ENCODE measurements at places on chromosomes 16 and 17. TPM values are rescaled to one million over a fixed set of nuclear protein-coding genes. Genes with fewer than 3 reads are reported as not detected.

Gene SPNS3
- not detected for total RNA-seq

Gene CALB2
- total RNA-seq: 0.81 TPM

Gene CMTM2
- total RNA-seq: 1.7 TPM

Gene TSNAXIP1
- 8.5 TPM for total RNA-seq

Gene DPEP2
- total RNA-seq: 0.81 TPM

- H3K27ac ChIP-seq: no peak overlapping the region
- H3K4me3 ChIP-seq: peak overlapping the region; percentile 59
- H3K4me1 ChIP-seq: peaks cover 29% of the 10 kb centered on the region
- H3K36me3 ChIP-seq: no peaks in the 10 kb centered on the region
- no peak for DNase-seq
These were observed 1.0 kb downstream of the SSTR2 start for GRCh38 chr17:73165616-73166404.

DNA sequence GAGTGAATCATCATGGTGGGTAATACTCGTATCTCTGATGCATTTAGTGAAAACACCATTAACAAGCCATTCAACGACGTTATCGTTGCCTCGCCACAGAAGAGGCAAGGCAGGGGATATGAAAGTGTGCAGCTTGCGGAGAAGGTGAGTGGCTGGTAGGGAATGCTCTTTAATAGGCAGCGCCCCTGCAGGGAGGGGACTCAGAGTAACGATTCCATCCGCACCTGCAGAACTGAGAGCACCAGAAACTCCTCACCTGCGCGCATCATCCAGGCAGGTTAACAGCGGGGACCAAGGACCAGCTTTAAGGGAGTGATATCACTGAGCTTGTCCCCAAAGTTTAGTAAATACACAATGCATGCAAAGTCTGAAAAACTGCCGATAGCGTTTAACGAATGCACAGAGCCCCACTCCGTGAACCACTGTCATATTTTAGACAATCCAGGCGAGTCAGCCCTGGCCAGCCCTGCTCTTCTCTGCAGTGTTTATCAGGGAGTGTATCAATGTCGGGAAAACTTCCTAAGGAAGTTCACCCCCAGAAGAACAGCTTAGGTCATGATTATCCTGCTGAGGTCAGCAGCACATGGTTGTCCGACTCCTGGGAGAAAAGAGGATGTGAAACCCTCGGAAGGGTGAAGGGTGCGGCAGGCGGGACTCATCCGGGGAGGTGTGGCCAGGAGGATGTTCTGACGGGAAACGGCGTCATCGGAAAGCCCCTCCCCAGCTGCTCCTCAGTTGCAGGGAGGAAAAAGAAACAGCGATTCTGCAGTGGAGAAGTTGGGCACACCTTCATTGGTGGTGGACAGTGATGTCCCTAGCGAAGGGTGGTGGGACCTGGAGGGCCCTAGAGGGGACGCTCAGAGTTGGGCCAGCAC is 68.5 kb upstream of the DNAH17 start:
- peak overlapping the region; percentile 32 for H3K27ac ChIP-seq
- H3K27me3 ChIP-seq: no peaks in the 10 kb centered on the region
- H3K4me1 ChIP-seq: no peaks in the 10 kb centered on the region
- no peaks in the 10 kb centered on the region for H3K36me3 ChIP-seq

- H3K4me3 ChIP-seq: no peak overlapping the region
- H3K36me3 ChIP-seq: peaks cover 48% of the 10 kb centered on the region
- no peaks in the 10 kb centered on the region for H3K4me1 ChIP-seq
These were observed 50.3 kb downstream of the EMP2 start for GRCh38 chr16:10529895-10530669.

DNA sequence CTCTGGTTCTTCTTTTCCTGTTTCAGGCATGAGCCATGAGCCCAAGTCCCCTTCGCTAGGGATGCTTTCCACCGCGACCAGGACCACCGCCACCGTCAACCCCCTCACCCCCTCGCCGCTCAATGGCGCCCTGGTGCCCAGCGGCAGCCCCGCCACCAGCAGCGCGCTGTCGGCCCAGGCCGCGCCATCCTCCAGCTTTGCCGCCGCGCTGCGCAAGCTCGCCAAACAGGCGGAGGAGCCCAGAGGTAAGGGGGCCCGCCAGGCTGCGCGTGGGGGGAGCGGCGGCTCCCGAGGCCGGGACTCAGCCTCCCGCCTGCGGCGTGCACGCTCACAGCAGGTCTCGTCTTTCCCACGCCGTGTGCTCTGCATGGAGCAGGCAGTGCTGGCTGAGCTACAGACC is 20.8 kb downstream of the GSE1 start:
- no peak overlapping the region for H3K4me3 ChIP-seq
- H3K27me3 ChIP-seq: no peaks in the 10 kb centered on the region
- no peak overlapping the region for H3K27ac ChIP-seq
- H3K4me1 ChIP-seq: no peaks in the 10 kb centered on the region

DNA sequence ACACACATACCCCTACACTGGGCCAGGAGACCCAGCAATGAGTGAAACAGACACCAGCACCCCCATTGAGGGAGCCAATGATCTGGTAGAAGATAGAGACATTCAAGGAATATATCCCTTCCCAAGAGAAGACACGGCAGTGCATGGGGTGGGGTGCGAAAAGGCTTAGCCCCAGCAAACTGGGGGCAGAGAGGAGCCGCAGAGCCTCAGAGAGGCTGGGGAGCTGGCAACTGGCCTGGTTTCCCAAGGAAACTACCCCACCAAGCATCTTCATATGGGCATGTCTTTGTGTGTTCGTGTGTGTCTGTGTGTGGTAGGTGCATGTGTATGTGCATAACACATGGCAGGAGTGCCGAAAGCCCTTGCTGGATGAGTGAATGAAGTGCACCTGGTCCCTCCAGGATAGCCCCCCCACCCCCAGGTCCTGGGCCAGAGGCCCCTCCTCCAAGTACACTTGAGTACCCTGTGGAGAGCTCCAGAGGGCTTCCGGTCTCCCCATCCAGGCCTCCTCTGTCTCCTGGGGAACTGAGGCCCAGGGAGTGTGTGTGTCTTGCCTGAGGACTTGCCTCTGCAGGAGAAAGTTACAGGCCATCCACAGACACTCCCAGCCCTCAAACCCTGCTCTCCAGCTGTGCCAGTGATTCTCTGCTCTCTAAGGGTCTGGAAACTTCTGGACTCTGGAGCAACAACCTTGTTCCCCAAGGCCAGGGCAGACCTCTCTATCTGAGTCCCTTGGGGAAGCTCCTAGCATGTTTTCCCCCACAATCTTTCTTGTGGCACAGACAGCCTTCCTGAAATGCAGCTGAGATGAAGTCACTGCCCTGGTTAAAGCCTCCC is 15.9 kb downstream of the TBX2 start:
- H3K27ac ChIP-seq: peak overlapping the region; percentile 76
- DNase-seq: no peak

DNA sequence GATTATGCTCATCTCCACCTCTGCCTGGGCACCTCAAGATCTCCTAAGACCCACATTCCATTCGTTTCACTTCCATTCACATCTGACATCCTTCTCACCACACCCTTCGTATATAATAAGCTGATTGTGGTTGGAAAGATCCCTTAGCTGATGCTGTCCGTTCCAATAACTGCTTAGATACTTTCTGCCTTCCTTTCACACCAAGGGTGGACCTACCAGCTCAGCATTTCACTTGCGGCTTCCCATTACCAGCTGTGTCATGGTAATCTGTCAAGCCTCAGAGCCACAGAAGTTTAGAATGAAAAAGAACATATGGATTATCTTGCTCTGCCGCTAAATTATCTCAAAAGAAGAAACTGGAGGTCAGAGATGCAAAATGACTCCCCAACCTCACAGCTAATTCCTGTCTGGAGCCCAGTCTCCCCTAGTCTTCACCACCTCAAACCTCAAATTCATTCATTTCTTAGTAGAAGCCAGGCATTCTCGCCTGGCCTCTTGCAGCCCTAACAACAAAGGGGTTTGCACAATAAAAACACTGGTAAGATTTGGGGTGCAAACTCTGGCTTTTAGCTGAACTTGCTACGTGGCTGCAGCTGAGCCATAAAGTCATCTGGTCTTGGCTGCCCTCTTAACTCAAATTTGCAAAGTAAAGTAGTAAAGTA is 182.8 kb upstream of the HS3ST3A1 start:
- H3K27me3 ChIP-seq: no peaks in the 10 kb centered on the region
- H3K27ac ChIP-seq: no peak overlapping the region
- H3K4me1 ChIP-seq: no peaks in the 10 kb centered on the region
- no peak for DNase-seq
- H3K4me3 ChIP-seq: no peak overlapping the region

- H3K4me1 ChIP-seq: peaks cover 40% of the 10 kb centered on the region
- H3K27me3 ChIP-seq: no peaks in the 10 kb centered on the region
- DNase-seq: no peak
- peak overlapping the region; percentile 87 for H3K4me3 ChIP-seq
- H3K27ac ChIP-seq: peak overlapping the region; percentile 14
- H3K36me3 ChIP-seq: no peaks in the 10 kb centered on the region
These were observed 2.7 kb downstream of the SOCS1 start for GRCh38 chr16:11253009-11253994.

GRCh38 chr17:27634776-27635175 is 3.8 kb downstream of the LGALS9 start:
- H3K27ac ChIP-seq: no peak overlapping the region
- H3K27me3 ChIP-seq: no peaks in the 10 kb centered on the region
- peaks cover 14% of the 10 kb centered on the region for H3K4me1 ChIP-seq
- DNase-seq: no peak

- peak overlapping the region; percentile 76 for H3K27ac ChIP-seq
- no peak overlapping the region for H3K4me3 ChIP-seq
- DNase-seq: no peak
These were observed 68.6 kb upstream of the TOB1 start for GRCh38 chr17:50934672-50935220.

GRCh38 chr17:78342449-78343186 is 17.3 kb downstream of the SOCS3 start:
- peak overlapping the region; percentile 77 for H3K4me3 ChIP-seq
- peaks cover 29% of the 10 kb centered on the region for H3K4me1 ChIP-seq
- H3K27ac ChIP-seq: peak overlapping the region; percentile 99
- peak; percentile 64 for DNase-seq
- H3K27me3 ChIP-seq: no peaks in the 10 kb centered on the region
- H3K36me3 ChIP-seq: no peaks in the 10 kb centered on the region

GRCh38 chr16:3971261-3971660 is 90.7 kb upstream of the CREBBP start:
- H3K36me3 ChIP-seq: peaks cover 11% of the 10 kb centered on the region
- DNase-seq: no peak
- no peaks in the 10 kb centered on the region for H3K27me3 ChIP-seq
- H3K4me3 ChIP-seq: no peak overlapping the region
- H3K27ac ChIP-seq: no peak overlapping the region

All from thoracic aorta (tissue), 2 donors.